ENCODE measurements at places on chromosomes 11 and 22.

- DNase-seq: no peak
Observed at GRCh38 chr11:116786966-116787365, 857 bp downstream of the ZPR1 start.

- no peak for DNase-seq
Observed at GRCh38 chr11:33952805-33953204, 60.9 kb upstream of the LMO2 start.

GRCh38 chr22:46280999-46281623 lies 13.3 kb downstream of the TTC38 start:
- no peak for DNase-seq

DNA sequence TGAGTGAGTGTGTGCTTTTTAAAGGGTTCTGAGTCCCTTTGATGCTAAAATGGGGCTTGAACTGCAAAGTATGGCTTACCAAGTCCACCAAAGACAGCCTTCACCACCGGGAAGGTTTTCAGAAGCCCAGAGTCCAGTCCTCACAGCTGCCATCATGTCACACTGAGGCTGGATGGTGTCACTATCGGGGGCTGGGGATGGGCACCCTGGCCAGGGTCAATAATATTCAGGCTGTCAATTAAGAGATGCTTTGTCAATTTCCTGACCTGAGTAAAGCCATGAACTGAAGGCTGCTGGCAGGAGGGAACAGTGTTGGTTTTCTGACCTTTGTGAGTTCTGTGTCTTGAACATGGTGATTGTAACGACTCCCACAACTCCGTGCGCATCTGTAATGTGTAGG lies 373.0 kb upstream of the B3GAT1 start:
- no peak for DNase-seq

DNA sequence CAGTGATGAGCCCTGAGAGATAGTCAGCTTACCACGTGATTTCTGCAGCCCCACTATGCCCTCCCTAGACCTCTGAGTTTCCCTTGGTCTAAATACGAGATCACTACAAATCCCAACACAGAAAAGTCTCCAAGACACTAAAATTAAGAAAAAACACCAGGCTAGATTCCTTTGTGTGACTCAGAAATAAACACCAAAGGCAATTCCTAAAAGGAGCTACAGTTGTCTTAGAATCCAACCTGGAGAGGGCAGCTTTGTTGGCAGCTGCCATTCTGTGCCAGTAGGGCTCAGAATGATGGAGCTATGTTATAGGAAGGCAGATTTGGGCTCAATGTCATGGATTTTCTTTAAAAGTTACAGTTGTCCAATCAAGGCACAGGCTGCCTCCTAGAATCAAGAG lies 37.1 kb upstream of the HMGXB4 start:
- no peak for DNase-seq

DNA sequence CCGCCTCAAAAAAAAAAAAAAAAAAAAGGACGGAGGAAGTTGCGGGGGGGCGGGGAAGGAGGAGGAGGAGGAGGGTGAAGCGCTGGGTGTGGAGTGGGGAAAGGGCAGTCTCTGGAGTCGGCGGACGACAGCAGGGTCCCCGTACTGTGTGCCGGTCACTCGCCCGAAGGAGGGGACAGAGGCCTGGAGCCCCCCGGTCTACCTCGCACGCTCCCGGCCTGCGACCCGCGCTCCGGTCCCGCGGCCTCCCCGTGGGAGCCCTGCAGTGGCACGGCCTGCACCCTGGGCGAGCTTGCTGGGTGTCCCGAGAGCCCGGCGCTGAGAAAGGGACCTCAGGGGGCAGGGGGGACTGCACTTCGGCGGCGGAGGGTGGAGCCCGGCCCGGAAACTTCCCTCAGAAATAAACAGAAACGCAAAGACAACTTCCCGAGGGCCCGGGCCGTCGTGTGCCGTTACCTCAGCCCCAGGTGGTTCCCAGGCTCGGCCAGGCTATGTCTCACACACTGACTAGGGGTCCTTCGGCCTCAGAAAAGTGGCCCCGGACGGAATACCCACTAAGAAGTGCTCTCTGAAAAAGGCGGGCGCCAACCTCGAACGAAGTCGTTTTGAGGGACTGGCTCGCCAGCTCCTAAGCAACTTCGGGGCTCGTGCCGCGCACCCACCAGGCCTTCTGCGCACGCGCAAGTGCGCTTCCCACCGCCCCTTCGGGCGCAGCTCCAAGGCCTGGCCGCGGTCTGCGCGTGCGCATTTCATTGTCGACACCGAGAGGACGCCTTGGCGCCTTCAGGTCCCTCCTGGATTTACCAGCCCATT lies at the start of gene MAJIN:
Gene MAJIN, minus strand, starts transcription at position 688 of the 813 bp plus-strand sequence. CDS start 12,703 bp downstream, outside the sequence.
- no peak for DNase-seq

DNA sequence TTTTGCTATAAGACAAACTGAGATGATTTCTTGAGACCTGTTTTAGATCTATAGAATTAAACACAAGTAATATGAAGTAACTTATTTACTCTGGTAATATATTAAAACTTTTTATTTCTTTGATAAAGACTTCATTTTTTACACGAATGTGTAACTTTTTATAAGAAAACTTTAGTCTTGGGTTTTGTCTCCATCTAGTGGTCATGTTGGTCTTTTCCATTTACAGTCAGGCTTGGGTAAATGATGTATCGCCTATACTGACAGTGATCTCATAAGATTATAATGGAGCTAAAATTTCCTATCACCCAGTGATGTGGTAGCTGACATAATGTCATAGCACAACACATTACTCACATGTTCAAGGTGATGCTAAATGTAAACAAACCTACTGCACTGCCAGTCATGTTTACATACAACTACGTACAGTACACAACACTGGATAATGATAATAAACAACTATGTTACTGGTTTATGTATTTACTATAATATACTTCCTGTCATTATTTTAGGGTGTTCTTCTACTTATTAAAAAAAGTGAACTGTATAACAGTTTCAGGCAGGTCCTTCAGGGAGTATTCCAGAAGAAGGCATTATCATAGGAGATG lies 7.5 kb upstream of the C11orf97 start:
- peak; percentile 54 for DNase-seq

- DNase-seq: no peak
Observed at GRCh38 chr11:3831378-3832239, 9.2 kb downstream of the RHOG start.

- DNase-seq: no peak
Observed at GRCh38 chr11:105027678-105028077, 4.7 kb upstream of the CASP5 start.

DNA sequence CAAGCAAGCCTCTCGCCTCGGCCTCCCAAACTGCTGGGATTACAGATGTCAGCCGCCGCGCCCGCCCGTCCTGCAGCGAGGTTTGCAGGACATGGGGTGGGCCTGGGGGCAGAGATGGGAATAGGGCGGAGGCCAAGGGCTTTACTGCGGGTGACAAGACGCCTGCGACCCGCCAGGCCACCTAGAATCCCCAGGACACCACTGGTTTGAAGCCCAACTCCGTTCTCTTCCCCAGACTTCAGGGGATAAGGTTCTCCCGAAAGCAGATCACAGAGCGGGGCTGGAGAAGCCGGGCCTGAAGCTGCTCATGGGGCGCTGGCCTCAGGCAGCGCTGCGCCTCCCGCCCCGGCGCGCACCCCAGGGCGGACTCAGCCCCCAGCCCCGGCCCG lies 354 bp downstream of the POLR2L start:
- DNase-seq: no peak

DNA sequence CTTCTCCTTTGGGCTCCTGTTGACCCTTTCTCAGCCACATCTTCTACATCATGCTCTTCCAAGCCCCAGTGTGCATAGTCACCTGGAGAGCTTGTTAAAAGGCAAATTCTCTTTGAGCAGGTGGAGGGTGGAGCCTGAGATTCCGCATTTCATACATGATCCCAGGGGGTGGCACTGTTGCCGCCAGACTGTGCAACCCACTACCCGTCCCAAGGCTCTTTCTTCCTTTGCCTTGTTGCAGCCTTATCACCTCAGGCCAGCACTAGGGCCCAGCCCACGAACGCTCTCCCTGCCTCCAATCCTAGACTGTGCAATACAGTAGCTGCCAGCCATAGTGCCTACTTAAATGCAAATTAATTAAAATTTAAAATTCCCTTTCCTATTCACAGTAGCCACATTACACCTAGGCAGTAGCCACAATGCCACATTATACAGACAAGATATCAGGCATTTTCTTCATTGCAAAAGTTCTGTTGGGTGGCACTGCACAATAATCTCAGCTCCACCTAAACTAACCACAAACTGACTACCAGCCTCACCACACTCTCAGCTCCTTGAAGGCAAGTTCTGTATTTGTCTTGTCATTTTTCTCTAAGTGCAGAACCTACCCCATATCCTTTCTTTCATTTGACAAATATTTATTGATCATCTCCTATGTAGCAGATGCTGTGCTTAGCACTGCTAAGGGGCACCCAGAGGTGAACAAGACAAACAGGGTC lies 4.6 kb upstream of the KCNJ5 start:
- DNase-seq: no peak

DNA sequence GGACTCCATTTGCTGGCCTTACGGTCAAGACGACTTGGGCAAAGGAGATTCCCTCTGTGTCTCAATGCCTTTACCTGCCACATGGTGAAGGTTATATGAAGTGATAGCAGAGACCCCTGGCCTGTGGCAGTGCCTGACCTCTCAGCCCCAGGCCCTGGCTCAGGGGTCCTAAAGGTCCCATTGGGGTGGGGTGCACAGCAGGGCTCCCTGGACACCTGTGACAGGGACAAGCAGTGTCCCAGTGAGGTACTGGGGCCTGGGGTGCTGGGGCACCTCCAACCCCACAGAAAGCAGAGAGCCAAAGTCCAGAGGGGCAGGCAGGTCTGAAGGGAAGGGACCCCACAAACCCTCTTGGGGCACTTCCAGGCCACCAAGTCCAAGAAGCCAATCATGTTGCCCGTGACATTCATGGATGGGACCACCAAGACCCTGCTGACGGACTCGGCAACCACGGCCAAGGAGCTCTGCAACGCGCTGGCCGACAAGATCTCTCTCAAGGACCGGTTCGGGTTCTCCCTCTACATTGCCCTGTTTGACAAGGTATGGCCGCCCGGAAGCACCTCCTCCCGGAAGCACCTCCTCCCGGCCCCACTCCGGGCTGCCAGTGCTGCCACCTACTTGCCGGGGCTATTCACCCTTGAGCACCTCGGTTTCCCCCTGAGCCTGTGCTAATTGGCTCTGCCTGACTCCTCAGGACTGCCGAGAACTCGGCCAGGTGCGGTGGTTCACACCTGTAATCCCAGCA lies 62.5 kb downstream of the MYO7A start:
- no peak for DNase-seq

- no peak for DNase-seq
Observed at GRCh38 chr11:81634483-81634882, 1099.2 kb downstream of the FAM181B start.

DNA sequence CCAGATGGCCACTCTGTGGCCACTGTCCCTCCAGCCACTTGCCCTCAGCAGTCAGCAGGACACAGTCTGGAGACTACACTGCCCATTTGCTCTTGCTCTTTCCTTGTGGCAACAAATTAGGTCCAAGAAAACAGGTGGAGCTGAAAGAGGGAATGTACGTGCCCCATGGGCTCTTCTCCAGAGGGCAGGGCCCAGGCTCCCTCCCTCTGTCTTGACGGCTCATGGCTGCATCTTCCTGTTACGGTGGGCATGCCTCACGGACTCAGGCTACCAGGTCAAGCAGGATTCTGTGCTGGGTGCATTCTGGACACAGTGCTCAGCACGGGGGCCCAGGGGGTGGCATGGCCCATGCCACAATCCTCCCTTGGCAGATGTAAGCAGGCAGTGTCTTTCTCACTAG lies 71.3 kb downstream of the MED15 start:
- no peak for DNase-seq

- DNase-seq: peak; percentile 43
Observed at GRCh38 chr11:32052215-32052614, 38.7 kb upstream of the RCN1 start.

- no peak for DNase-seq
Observed at GRCh38 chr11:29750392-29750791, 266.4 kb downstream of the KCNA4 start.

DNA sequence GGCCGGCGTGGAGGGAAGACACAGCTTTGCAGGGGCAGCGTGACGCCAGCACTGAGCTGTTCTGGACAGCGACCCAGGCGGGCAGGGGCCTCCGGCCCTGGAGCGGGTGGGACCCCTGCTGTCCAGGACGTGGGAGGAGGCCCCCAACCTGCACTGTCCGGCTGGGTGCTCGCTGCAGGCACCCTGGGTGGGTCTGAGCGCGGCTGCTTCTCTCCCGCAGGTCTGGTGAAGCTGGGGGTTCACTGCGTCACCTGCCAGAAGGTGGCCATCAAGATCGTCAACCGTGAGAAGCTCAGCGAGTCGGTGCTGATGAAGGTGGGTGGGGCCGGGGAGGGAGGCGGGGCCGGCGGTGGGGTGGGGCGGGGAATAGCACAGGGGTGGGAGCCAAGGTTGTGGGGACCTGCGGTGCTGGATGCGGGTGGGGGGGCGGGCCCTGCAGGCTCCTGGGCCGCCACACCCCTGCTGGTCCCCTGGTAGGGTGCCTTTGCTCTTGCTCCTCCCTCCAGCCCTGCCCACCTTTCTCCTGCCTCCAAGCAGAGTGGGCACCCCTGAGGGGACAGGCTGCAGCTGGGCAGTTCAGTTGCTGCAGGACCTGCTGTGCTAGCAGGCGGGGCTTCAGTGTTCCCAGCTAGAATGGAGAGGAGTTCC lies 46.2 kb downstream of the BRSK2 start:
- no peak for DNase-seq

DNA sequence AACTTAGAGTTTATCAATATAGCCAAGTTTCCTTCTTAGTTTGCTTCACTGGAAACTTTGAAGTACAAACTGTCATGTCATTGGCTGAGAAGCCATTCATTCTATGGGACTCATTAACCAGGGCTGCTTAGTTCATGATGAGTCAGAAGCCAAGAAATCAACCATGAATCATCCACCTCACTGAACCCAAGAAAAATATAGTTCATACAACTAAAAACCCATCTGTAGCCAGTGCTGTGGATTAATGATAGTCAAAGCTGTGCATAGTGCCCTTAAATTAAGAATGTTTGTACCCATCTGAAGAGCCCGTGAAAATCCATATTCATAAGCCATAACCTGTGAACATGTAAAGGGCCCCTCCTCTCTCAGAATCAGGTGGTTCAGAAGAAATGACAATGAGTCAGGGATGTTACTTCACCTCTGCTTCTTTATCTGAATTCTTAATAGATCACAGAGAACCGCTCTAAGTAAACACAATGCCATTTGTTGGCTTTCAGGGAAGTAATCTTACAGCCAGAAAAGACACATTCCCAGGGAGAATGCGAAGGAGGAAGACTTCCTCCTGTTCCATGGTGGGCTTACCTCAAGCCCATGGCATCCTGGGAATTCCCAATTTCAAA lies 25.4 kb downstream of the MMP20 start:
- DNase-seq: peak; percentile 92

DNA sequence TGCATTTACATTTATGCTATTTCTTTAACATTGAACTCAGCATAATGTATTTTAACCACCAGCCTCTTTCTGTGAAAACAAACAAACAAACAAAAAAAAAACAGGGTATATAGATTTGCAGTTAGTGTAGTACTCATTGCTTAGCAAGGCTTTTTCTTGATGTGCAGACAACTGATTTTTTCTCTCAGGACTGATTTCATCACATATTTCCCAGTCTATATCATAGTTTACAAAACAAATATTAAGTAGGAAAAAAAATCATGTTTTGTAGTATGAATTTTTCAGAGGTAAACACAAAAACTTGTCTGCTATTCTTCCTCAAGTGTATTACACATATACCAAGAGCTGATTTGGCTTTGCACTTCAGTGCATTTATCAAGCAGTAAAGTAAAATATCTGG lies 123.0 kb downstream of the PDE3B start:
- DNase-seq: no peak
